Pancreas (tissue), 10 donors: ENCODE measurements at places on chromosomes 12 and 14.
A peak's percentile ranks its signal among the peaks of the same experiment; 100 is the strongest.

DNA sequence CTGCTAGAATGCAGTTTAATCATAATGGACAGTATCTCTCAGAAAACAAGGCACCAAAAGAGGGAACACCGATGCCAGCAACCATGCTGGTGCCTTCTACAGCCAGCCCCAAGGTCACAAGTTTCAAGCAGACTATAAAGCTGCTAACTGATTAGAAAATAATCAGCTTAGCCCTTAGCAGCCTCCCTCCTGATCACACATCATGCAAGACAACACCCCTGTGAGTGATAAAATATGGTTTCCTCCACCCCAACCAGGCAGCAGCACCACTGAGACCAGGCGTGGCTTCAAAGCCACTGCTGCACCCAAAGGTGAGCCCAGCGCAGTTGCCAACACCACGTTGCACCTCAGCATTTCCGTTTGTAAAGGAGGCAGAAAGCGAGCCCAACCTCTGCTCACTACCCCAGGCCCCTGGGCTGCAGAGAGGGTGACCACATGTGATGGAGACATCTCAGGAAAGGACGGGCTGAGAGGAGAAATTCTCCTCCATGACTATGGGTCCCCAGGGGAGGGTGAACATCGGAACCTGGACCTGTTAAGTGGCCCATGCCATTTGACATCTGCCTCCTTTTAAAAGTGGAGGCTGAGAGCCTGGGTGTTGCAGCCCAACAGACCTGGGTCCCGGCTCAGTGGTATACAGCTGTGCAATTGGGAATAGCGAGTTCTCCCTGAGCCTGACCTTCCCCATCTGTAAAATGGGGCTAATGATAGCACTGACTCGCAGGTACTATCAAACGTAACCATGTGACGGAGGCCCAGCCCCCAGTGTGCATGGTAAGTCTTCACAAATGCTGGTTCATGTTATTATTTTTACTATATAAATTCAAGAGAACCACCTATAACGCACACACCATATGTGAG, 11.5 kb downstream of the ZFP36L1 start:
- peak; percentile 51 for DNase-seq

- no peak for DNase-seq
Measured at GRCh38 chr14:57820581-57820980, 45.3 kb downstream of the SLC35F4 start.

DNA sequence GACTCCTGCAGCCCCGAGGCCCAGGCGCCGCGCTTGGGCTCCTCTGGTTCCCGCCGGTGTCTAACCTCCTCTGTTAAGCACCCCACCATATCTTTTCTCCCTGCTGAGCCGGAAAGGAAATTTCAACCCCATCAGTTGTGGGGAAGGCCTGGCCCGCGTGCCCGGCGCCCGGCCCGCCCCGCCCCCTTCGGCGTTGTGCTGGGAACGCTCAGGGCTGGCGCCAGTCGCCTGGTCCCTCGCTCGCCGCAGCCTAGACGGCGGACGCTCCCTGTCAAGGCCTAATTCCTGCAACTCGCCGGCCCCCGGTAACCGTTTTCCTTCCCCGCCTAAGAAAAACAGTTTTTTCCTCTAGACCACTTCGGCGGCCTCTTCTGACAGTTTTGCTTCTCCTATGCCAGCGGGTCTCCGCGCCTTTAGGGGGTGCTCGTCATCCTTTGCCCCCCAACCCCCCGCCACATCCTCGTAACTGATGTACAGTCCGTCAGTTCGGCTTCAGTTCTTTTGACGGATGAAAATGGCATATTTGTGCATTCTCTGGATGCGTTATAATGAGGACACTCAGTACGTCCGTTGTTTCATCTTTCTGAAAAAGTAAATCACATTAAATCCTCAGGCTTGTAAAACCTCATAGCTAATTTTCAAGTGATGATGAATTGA, 506 bp upstream of the NAP1L1 start:
- DNase-seq = no peak

- DNase-seq = no peak
Measured at GRCh38 chr12:29234965-29235626, 86.0 kb downstream of the FAR2 start.

- DNase-seq = no peak
Measured at GRCh38 chr14:58677996-58678395, 40.2 kb downstream of the DACT1 start.

GRCh38 chr12:131461096-131461495, 249.8 kb upstream of the SFSWAP start:
- no peak for DNase-seq

DNA sequence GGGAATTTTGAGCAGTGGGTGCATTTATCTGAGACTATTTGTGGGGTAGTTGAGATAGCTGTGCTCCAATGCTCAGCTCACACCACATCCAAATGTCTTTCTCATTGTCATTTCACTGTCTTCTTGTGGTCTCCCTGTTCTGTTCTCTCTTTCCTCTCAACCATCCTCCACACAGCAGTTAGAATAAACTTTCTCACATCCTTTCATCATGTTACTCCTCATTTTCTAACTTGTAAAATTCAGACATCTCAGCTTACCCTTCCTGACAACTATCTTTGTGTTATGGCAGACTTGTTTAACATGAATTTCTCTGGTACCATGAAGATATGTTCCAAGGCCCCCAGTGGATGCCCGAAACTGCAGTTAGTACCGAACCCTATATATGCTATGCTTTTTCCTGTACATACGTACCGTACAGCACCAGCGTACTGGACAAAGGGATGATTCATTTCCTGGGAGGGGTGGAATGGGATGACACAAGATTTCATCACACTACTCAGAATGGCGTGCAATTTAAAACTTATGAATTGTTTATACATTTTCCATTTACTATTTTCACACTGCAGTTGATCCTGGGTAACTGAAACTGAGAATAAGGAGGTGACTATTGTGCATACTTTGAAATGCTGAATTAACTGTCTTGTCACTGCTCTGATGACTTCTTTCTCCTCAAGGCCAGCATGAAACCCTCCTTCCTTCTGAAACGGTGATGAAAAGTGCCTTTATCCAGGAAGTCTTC, 177.1 kb upstream of the SLC38A2 start:
- DNase-seq = no peak

GRCh38 chr12:41032386-41032785, 155.7 kb upstream of the PDZRN4 start:
- DNase-seq = no peak

DNA sequence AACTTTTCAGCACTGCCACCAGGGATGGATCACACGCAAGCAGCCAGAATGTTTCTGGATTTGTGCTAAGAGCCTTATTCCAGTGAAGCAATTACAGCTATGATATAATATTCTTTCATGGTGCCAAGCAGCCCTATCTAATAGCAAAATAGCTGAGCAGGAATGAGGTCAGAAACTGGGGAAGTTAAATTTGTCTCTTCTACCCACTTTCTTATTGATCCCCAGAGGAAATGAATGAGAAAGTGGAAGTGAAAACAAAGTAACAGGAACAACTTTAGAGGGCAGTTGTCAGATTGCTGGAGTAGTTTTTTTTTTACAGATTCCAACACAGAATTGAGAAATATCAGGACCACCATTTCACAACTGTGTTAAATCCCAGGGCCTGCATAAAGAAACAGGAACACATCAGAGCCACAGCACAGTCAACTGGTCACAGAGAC, 44.8 kb downstream of the GCH1 start:
- DNase-seq = no peak

DNA sequence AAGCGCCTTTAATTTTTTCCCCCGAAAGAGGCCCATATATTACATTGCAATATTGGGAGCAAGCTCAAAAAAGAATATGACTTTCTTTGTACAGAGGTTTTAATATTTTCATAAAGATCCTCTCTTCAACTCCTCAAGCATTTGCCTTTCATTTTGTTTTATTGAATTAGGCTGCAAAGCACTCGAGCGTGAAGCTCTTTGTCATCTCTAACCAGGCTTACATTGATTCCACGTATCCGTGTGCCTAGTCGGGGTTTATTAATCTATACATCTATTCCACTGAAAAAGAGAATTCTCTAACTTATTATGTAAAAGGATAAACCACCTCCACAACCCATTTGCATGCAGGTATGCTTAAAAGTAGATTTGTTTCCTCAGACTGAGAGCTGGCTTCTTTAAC, 234.8 kb upstream of the TMPO start:
- no peak for DNase-seq

DNA sequence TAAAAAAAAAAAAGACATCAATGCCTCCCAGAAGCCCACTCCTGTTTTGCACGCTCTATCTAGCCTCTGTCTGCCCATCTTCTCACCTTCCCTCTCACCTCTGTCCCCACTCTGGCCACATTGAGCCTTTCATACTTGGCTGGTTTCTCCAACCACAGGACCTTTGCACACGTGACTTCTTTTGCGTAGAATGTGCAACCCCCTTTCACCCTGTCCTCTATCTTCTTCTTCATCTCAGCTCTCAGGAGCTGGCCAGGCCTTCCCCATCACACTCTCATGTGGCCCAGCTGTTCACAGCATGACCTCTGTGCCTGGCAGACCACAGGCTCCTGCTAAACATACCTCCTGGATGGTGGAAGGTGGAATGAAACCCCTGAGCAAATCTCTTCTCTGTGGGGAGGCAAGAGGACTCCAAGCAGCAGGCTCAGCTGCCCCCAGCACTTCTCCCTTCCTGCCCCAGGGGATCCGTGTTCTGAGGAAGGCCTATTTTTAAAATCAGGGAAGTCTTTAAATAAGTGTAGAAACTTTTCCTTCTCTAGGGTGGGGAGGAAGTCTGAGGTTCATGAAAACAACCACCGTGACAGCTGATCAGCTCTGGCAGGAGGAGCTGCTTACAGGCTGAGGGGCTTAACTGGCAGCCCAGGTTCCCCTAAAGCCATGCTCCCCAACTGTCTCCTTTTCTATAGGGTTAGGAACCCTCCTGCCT, 11.6 kb downstream of the HVCN1 start:
- no peak for DNase-seq

DNA sequence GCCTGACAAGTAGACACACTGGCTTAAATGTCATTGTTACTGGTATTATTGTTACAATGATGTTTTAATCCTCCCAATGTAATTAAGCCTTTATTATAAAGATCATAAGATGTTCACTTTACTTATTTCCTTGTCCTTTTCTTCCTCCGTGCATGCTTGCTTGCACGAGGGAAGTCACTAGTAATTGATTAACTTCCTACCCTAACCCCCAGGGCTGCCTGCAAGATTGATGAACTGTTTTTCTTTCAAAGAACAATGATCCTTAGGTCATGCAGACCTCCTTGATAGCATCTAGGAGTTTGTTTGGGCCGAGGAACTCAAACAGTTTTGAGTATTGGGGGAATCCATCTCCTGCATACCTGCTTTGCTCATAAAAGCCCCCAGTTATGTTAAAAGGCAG, 43.0 kb downstream of the GLRX5 start:
- no peak for DNase-seq

DNA sequence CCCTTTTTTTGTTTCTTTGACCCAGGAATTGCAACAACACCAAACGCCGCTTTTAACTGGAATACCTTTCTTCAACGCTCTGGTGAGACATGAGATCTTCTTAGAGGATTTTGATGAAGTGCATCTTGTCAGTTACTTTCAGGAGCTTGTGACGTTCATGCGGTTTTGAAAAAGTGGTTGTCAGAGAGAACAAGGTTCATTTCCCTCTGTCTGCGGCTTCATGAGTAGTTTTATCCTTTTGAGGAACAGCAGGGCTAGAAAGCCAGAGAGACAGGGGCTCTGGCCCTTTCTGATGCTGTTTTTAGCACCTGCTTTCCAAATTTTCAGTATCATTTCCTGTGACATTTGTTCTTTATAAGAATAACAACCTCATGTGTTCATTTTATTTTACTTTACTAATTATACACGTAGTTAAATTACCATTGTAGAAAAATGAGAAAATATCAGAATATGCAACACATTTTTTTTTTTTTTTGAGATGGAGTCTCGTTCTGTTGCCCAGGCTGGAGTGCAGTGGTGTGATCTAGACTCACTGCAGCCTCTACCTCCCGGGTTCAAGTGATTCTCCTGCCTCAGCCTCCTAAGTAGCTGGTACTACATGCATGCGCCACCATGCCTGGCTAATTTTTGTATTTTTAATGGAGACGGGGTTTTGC, 61.8 kb downstream of the GLT1D1 start:
- no peak for DNase-seq

- no peak for DNase-seq
Measured at GRCh38 chr14:96055753-96056508, 16.8 kb downstream of the C14orf132 start.

GRCh38 chr12:49777800-49778748, 36.7 kb downstream of the TMBIM6 start:
- peak; percentile 89 for DNase-seq

DNA sequence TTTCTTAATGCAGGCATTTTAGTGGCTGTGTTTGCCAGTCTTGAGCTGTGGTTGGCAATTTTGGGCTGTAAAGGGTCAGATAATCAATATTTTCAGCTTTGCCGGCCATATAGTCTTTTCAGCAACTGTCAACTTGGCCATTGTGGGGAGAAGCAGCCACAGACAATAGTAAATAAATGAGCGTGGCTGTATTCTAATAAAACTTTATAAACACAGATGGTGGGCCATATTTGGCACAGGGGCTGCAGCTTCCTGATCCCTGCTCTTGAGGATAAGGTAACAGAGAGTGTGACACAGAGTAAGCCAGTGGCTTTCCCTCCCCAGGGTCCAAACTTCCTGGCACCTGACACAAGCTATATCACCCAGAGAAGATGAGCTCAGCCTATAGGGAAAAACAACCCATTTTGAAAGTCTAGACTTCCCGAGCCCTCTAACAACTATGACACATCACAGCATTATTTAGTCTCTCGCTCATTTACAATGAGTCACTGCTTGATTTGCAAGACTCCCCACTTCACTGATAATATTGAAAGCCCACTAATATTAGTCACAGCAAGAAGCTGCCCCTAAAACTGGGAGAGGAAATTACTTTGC, 163.1 kb upstream of the TMPO start:
- DNase-seq = no peak

DNA sequence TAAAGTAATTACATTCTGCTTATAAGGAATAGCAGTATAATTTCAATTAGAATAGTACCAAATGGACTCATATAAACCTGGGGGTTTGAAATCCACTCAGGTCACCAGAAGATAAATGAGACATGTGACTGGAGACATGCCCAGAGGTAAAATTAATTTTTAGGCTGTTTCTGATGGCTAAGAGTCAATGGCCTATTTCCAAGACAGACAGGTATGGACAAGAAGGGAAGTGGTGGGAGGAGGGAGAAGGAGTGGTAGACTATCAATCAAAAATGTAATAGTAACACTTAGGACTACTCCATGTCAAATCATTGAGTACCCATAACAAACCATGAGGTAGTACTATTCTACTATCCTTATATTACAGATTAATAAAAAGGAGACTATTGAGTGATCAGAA, 544.0 kb downstream of the GALC start:
- DNase-seq = no peak

- no peak for DNase-seq
Measured at GRCh38 chr12:111558107-111558376, 41.1 kb downstream of the ATXN2 start.
